H1 (cell line): ENCODE measurements at places on chromosomes 2 and 18. TPM values are rescaled to one million over a fixed set of nuclear protein-coding genes. Genes with fewer than 3 reads are reported as not detected.

CCDC150 gene
- total RNA-seq, result 31.9 and 42.2 TPM in 2 replicates

LBX2 gene
- 0.55 TPM in 1 of 2 replicates, not detected in the other for total RNA-seq

COLEC12 gene
- 2.2 and 2.3 TPM in 2 replicates for total RNA-seq

CNOT11 gene
- 54.6 and 56.5 TPM in 2 replicates for total RNA-seq

QPCT gene
- total RNA-seq, result 3.9 and 4.0 TPM in 2 replicates

INSIG2 gene
- total RNA-seq, result 6.5 and 7.0 TPM in 2 replicates

CXCR1 gene
- not detected in 2 replicates for total RNA-seq

SERPINB11 gene
- not detected in 2 replicates for total RNA-seq

ITGA6 gene
- total RNA-seq, result 117 and 118 TPM in 2 replicates

CPO gene
- total RNA-seq, result 1.3 and 1.9 TPM in 2 replicates

GTF2A1L gene
- not detected in 2 replicates for total RNA-seq

RTN4 gene
- total RNA-seq, result 240 and 242 TPM in 2 replicates

POTEJ gene
- not detected in 2 replicates for total RNA-seq

INPP4A gene
- 34.3 and 36.4 TPM in 2 replicates for total RNA-seq

VSNL1 gene
- total RNA-seq, result 108 and 113 TPM in 2 replicates

FAM210A gene
- total RNA-seq, result 25.4 and 27.2 TPM in 2 replicates

GRCh38 chr18:45481821-45482220, 133.5 kb upstream of the SLC14A2 start:
- no peak overlapping the region for H3K27ac ChIP-seq
- H3K4me1 ChIP-seq, result no peaks in the 10 kb centered on the region
- H3K36me3 ChIP-seq, result no peaks in the 10 kb centered on the region
- no peak overlapping the region for H3K4me3 ChIP-seq

- no peaks in the 10 kb centered on the region for H3K36me3 ChIP-seq
- H3K27ac ChIP-seq, result no peak overlapping the region
- no peaks in the 10 kb centered on the region for H3K4me1 ChIP-seq
- no peak overlapping the region for H3K4me3 ChIP-seq
- DNase-seq, result no peak
Measured at GRCh38 chr18:3319399-3319798, 57.5 kb downstream of the MYL12B start.

DNA sequence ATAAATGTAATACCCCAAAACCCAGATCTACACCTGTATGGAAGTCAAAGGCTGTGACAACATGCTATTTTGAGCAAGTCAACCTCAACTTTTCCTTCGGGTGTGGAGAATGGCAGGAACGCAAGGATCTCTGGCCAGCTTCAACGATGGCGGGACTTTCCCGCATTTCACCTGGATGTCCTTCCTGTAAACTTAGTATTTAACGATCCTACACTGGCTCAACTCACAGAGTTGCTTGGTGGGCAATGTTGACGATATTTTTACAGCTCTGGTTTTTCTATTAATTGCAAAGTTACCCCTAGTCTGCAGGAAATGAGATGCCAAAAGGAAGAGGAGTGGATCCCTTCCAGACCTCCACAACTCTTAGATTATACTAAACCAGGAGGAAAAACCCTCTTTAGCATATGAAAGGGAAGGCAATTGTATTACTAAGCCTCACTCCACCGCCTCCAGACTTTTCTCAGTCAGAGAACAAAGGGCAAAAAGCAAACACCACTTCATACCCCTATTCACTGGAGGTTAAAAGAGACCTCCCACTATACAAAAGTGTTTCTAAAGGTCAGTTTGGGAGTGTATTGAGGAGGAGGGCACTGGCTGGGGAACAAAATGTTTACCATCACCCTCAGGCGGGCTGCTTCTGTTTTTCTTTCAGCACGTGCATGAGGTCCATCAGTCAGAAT, 56.5 kb upstream of the ACVR1 start:
- peaks cover 7% of the 10 kb centered on the region for H3K4me1 ChIP-seq
- no peaks in the 10 kb centered on the region for H3K36me3 ChIP-seq
- peak overlapping the region; percentile 29; the same call in 1 of the 2 replicates for H3K4me3 ChIP-seq
- peak; percentile 53 for DNase-seq
- no peak overlapping the region for H3K27ac ChIP-seq

GRCh38 chr2:18934886-18935285, 345.5 kb upstream of the NT5C1B start:
- H3K4me1 ChIP-seq, result peaks cover 3% of the 10 kb centered on the region
- H3K27me3 ChIP-seq, result no peaks in the 10 kb centered on the region
- H3K27ac ChIP-seq, result no peak overlapping the region
- H3K36me3 ChIP-seq, result no peaks in the 10 kb centered on the region

- no peaks in the 10 kb centered on the region for H3K36me3 ChIP-seq
- H3K4me3 ChIP-seq, result no peak overlapping the region
- H3K27me3 ChIP-seq, result no peaks in the 10 kb centered on the region
- no peak for DNase-seq
- no peaks in the 10 kb centered on the region for H3K4me1 ChIP-seq
- no peak overlapping the region for H3K27ac ChIP-seq
Measured at GRCh38 chr2:2919574-2920365, 457.8 kb downstream of the EIPR1 start.

- no peaks in the 10 kb centered on the region for H3K36me3 ChIP-seq
- DNase-seq, result no peak
- H3K4me1 ChIP-seq, result 0 out of 2 replicates have a peak, but pooled peaks cover 3% of the 10 kb centered on the region
- peaks cover 27% of the 10 kb centered on the region for H3K27me3 ChIP-seq
- no peak overlapping the region for H3K27ac ChIP-seq
Measured at GRCh38 chr2:23380562-23381065, 4.4 kb upstream of the KLHL29 start.

- H3K4me3 ChIP-seq, result no peak overlapping the region
- no peak for DNase-seq
- H3K4me1 ChIP-seq, result no peaks in the 10 kb centered on the region
- H3K27me3 ChIP-seq, result no peaks in the 10 kb centered on the region
Measured at GRCh38 chr2:119174993-119175347, 16.4 kb upstream of the C1QL2 start.

GRCh38 chr2:145350011-145350410, 830.1 kb upstream of the ZEB2 start:
- H3K27me3 ChIP-seq, result no peaks in the 10 kb centered on the region
- no peak for DNase-seq
- no peak overlapping the region for H3K27ac ChIP-seq
- H3K4me1 ChIP-seq, result no peaks in the 10 kb centered on the region
- no peak overlapping the region for H3K4me3 ChIP-seq
- H3K36me3 ChIP-seq, result no peaks in the 10 kb centered on the region

DNA sequence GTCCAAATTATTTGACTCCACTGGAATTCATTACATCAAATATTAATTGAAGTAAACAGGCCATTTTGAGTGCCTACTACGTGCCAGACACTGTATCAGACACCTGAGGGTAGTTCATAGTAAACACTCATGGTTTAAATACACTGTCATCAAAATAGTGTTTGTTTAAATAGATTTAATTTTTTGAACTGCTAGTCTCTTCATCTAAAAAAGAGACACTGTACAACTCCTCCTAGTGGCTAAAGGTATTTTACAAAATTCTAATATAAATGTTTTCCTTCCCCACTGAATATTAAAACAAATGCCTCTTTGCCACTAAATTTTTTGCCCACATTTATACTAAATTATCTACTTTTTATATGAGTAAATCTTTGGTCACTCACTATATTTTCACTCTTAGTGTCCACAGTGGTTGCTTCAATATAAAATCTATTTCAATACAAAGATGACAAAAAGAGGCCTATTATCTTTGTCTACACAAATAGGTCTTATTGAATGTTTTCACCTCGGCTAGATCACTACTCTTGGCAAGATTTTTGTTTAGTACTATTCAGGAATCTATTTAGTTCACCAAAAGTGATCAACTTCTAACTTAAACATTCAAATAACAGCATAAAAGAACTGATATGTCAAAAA, 122.1 kb downstream of the TMEM247 start:
- no peaks in the 10 kb centered on the region for H3K36me3 ChIP-seq
- no peak overlapping the region for H3K4me3 ChIP-seq
- no peak for DNase-seq
- no peaks in the 10 kb centered on the region for H3K4me1 ChIP-seq
- no peaks in the 10 kb centered on the region for H3K27me3 ChIP-seq

GRCh38 chr2:160028431-160029269, 33.8 kb downstream of the PLA2R1 start:
- H3K36me3 ChIP-seq, result no peaks in the 10 kb centered on the region
- H3K4me1 ChIP-seq, result no peaks in the 10 kb centered on the region
- H3K4me3 ChIP-seq, result no peak overlapping the region
- no peak overlapping the region for H3K27ac ChIP-seq
- DNase-seq, result no peak
- H3K27me3 ChIP-seq, result no peaks in the 10 kb centered on the region

GRCh38 chr2:195363496-195363895, 293.5 kb upstream of the SLC39A10 start:
- no peak for DNase-seq
- no peaks in the 10 kb centered on the region for H3K36me3 ChIP-seq
- no peak overlapping the region for H3K27ac ChIP-seq
- H3K27me3 ChIP-seq, result no peaks in the 10 kb centered on the region
- H3K4me3 ChIP-seq, result no peak overlapping the region

DNA sequence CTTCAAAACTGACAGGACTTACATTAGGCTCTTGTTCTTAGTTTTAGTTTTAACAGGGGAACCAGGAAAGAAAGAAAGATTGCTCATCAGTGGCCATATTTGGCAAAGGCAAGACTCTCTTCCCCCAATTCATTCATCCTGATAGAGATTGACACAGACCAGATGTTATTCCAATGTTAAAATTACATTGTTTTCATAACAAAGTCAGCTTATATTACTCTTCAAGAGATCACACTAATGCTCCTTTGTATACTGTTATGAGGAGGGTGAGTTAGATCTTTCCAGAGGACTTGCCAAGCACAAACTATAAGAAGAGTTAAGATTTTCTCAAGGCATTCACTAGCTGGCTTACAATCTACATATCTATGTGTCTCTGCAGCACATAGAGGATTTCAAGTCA, 252.1 kb downstream of the SLC8A1 start:
- no peak overlapping the region for H3K27ac ChIP-seq
- H3K4me3 ChIP-seq, result no peak overlapping the region
- no peak for DNase-seq
- no peaks in the 10 kb centered on the region for H3K4me1 ChIP-seq

- H3K27me3 ChIP-seq, result no peaks in the 10 kb centered on the region
- DNase-seq, result no peak
- H3K36me3 ChIP-seq, result no peaks in the 10 kb centered on the region
- H3K4me3 ChIP-seq, result no peak overlapping the region
Measured at GRCh38 chr2:133602538-133602937, 34.3 kb upstream of the NCKAP5 start.

DNA sequence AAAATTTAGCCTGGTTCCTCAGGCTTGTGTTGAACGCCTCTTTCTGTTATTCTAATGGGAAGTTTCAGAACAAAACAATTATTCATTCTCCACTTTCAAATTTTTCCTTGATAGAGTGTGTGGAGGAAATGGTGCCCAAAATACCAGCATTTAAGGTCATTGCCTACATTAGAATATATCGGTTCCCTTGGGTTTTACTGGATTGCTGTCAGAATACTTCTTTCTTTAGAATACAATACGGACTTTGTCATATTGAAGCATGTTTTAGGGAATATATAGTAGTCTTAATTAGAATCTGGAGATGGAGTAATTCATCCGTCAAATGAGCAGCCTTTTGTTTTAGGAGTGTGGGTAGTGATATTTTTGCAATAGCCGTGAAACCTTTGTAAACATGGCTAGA, 13.3 kb downstream of the LIMS1 start:
- H3K4me1 ChIP-seq, result no peaks in the 10 kb centered on the region
- no peaks in the 10 kb centered on the region for H3K36me3 ChIP-seq
- H3K27me3 ChIP-seq, result no peaks in the 10 kb centered on the region
- DNase-seq, result no peak
- H3K27ac ChIP-seq, result no peak overlapping the region
- H3K4me3 ChIP-seq, result no peak overlapping the region

- no peaks in the 10 kb centered on the region for H3K36me3 ChIP-seq
- no peaks in the 10 kb centered on the region for H3K4me1 ChIP-seq
- DNase-seq, result no peak
- H3K4me3 ChIP-seq, result no peak overlapping the region
- no peaks in the 10 kb centered on the region for H3K27me3 ChIP-seq
Measured at GRCh38 chr2:239253264-239253663, 147.6 kb downstream of the HDAC4 start.

DNA sequence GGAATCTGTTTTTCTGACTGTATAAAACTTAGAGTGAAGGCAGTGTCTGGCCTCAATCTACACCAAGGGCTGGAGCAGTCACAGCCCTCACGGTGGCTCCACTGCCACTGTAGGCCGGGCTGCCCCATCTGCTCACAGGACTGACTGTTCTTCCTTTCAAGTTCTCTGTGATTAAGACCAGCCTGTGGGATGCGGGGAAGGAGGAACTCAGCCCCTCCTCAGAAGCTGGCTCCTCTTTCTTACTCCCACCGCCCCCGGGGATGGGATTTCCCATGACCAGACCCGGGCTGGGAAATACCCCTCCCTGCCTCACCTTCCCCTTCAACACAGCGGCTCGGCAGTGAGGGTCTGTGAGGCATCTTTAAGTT, 106.0 kb downstream of the COPS8 start:
- H3K36me3 ChIP-seq, result no peaks in the 10 kb centered on the region
- no peak for DNase-seq

DNA sequence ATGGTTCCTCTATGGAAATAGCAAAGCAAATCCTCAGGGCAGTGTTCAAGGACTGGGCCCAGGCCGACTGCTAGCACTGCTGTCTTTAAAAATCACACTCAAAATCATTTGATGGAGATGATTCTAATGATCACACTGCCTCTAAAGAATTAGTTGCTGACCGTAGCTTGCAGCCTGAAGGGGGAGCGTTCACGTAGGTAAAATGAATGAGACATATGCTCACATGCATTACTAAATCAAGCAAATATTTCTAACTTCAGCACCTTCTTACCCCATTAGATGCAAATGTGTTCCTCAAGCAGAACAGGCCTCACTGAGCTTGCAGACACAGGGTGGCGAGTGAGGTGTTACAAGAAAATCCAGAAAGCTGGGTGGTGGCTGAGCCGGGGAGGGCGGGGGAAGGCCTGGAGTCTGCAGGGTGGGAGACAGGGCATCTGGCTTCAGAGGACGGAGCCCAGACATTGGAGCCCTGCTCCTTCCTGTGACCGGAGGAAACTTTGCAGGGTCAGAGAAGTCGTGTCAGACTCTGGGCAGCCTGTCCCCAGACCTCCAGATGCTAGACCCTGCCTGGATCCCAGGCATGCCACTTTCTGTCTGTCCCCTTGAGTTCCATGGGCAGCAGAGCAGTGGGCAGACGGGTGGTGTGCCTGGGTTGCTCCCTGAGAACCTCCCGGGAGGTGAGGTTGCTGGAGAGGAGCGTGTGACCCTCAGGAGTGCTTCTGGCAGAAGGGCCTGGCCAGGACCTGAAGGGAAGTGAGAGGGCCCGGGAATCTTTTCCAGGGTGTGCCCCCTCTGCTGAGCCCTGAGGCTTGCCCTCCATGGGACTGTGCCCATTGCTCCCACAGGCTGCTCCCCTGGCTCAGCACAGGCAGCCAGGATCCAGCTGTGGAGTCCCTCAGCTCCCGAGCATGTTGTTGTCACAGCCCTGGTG, 7.1 kb upstream of the NPPC start:
- no peaks in the 10 kb centered on the region for H3K27me3 ChIP-seq
- no peaks in the 10 kb centered on the region for H3K36me3 ChIP-seq
- no peak overlapping the region for H3K27ac ChIP-seq
- no peaks in the 10 kb centered on the region for H3K4me1 ChIP-seq

DNA sequence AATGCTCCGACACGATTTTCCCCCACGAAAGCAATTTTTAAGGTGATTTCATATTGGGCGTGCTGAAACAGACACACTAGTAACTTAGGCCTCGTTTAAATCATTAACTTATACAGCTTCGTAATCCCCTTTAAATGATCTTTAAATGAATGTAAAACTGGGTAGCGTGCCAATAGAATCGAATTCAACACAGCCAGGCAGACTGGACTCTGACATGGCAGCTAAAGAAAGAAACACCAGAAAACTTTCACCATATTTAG, 2.4 kb upstream of the ID2 start:
- H3K36me3 ChIP-seq, result no peaks in the 10 kb centered on the region
- H3K27ac ChIP-seq, result no peak overlapping the region; the same call in 1 of the 2 replicates
- peaks cover 21% of the 10 kb centered on the region for H3K4me1 ChIP-seq
- H3K4me3 ChIP-seq, result peak overlapping the region; percentile 55
- DNase-seq, result no peak
